ENCODE measurements at places on chromosomes 7 and 10.

DNA sequence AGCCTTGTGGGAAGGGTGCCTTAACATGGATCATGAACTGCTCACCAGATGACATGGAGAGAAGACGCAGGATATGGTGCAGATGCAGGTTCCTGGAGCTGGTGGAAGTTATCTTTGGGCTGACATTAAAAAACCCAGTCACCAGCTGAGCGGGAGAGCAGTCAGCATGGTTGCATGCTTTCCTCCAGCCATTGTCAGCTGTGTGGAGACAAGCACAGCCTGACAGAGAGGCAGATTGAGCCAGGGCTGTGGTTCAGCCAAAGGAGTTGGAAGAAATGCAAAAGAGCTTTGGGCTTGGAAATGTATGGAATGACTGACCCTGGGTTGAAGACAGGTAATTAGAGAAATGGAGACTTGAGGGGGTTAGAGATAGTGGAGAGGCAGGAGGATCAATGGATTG, 79.7 kb downstream of the CPVL start:
- no peak for DNase-seq

DNA sequence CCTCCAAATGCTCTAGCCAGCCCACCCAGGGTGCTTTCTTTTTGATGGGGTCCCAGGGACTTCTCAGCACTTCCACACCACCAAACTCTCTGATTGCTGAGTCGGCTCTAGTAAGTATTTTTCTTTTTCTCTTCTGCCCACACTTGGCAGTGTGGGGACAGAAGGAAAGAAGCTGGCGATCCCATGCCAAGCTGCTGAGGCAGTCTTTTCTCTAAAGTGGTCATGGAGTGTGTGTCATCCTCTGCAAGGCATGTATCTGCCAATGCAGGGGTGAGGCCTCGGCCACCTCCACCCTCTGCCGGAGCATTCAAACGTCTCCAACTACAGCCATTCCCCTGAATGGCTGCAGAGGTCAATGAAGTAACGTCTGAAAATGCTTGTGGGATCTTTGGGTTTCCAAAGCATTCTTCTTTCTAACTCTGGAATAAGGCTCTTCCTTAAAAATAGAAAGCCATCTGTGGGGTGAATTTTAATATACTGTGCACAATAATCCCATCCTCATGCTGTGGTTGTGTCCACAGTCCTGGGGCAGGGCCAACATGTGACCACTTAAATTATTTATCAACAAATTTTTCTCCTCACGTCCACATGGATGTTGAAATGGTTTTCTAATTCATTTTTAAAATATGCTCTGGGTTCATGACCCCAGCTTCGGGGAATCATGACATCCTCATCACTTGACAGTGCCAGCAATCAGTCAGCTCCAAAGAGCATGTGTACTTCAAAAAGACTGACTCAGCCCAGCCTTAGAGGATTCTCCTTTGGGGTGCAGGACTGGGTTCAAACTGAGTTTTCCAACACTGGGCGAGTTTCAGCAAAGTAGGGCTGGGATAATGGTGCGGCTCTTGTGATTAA, 171.3 kb upstream of the ITGB1 start:
- no peak for DNase-seq

DNA sequence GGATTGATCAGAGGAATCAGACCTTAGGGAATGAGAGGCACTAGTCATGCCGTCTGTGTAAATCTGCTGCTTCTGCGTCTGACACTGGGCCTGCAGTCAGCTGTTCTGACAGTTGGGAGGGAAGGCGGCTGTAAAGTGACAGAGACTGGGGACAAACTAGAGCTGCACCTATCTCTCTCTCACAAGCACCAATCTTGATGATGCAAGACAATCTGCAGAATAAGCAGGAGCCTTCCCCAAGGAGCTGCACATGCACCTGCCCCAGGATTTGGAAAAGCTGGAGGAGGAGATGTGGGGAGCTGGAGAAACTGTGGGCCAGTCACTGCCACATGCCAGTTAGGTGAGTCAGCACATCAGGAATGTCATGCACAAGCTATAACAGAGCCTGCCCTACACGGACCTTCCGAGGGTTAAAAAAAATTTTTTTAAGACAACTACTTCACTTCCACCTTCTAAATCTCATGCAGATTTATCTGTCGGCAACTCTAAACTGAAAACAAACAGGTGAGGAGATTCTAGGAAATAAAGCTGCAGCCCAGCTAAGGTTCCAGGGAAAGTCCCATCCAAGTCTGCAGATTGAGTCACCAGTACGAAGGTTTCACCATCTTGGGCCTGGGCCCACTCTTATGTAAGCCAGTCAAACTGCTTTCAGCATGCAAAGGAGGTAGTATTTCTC, 39.2 kb downstream of the ENO4 start:
- DNase-seq = no peak

DNA sequence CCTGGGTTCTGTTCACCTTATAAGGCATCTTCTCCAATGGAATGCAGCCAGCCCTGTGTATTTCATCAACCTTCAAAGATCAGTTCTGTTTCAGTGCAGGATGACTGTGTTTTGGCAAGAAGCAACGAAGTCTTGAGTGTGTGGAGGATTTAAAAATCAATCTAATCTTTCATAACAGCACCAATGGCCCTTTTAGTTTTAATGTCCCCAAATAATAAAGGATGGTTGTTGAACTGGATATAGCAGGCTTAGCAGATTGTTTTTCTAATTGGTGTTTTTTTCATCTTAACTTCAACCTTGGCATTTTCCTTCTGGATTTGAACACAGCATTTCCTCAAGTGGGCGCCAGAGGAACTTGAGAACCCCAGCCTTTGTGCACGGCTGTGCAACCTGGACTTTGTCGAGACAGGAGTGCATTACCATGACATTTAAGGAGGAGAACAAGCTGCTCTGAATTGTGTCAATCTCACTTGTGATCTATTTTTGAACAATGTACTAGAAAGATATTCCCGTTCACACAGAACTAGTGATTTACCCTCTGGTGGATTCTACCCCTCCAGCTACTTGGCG, 313.3 kb upstream of the AKR1E2 start:
- DNase-seq = no peak

DNA sequence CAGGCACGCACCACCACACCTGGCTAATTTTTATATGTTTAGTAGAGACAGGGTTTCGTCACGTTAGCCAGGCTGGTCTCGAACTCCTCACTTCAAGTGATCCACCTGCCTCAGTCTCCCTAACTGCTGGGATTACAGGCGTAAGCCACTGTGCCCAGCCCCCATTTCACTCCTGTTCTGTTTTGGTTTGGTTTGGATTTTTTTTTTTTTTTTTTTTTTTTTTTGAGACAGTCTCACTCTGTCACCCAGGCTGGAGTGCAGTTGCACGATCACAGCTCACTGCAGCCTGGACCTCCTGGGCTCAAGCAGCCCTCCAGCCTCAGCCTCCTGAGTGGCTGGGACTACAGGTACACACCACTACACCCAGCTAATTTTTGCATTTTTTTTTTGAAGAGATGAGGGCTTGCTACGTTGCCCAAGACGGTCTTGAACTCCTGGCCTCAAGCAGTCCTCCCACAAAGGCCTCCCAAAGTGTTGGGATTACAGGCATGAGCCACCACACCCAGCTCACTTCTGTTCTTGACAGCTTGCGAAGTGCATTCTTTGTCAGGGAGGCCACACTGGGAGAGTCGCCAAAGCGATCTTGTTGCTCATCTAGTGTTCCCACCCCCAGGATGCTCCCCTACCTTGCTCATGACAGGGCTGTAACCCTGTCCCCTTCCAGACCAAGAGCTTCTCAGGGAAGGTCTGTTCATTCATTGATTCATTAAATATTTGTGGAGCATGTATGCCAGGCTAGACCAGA, 229.1 kb downstream of the CUX1 start:
- no peak for DNase-seq

DNA sequence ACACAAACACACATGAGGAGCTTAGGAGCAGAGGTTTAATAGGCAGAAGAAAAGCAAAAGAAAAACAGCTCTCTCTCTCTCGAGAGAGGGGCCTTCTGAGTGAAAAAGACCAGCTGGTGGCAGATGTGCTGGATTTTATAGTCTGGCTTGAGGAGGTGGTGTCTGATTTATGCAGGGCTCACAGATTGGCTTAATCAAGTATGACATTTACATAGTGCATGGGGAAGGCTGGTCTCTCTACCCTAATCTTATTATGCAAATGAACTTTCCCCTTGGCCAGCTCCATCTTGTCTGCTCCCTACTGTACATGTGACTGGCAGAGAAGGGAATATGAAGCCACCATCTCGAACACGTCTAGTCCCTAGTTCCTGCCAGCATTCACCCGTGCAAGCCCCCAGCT, 219.5 kb upstream of the ZNF804B start:
- DNase-seq = no peak
